ENCODE measurements at places on chromosomes 7 and 10.

- peaks cover 5% of the 10 kb centered on the region for H3K4me1 ChIP-seq
- H3K27me3 ChIP-seq, result no peaks in the 10 kb centered on the region
- H3K36me3 ChIP-seq, result no peaks in the 10 kb centered on the region
- DNase-seq, result no peak
- no peak overlapping the region for H3K4me3 ChIP-seq
- H3K27ac ChIP-seq, result no peak overlapping the region
Measured at GRCh38 chr10:80266513-80266863, 23.0 kb downstream of the MAT1A start.

- no peaks in the 10 kb centered on the region for H3K36me3 ChIP-seq
- no peak for DNase-seq
- H3K4me3 ChIP-seq, result no peak overlapping the region
- H3K4me1 ChIP-seq, result no peaks in the 10 kb centered on the region
- H3K27ac ChIP-seq, result no peak overlapping the region
- H3K27me3 ChIP-seq, result no peaks in the 10 kb centered on the region
Measured at GRCh38 chr10:10677479-10677878, 340.2 kb upstream of the CELF2 start.

- no peaks in the 10 kb centered on the region for H3K36me3 ChIP-seq
- H3K27ac ChIP-seq, result no peak overlapping the region
- peaks cover 15% of the 10 kb centered on the region for H3K4me1 ChIP-seq
- no peak for DNase-seq
Measured at GRCh38 chr10:101749047-101750016, 26.6 kb downstream of the FGF8 start.

DNA sequence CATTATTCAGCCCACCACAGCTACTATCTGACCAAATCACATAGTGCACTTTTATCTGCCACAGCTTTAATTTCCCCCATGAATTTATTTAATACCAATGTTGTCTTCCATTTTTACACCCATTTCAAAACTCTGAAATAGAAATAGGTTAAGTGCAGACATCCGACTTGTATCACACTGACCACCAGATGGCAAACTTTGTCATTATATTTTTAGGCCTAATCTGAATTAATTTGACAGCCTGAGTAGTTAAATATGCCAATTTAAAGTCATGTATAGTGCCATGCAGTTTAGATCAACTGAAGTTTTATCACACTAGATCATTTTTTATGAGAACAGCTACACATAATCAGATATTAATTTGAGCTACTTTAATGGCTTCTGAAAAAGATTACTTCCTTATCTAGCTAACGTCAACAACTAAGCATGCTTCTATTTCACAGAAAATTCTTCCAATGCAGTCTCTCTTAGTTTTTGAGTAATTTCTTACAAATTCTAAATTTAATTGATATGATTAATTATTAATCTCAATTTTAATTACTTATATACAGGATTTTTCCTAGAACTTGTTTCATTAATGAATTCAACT lies 566.4 kb downstream of the GFRA1 start:
- DNase-seq, result no peak
- H3K27me3 ChIP-seq, result no peaks in the 10 kb centered on the region
- no peaks in the 10 kb centered on the region for H3K36me3 ChIP-seq
- H3K4me1 ChIP-seq, result peaks cover 5% of the 10 kb centered on the region
- H3K4me3 ChIP-seq, result no peak overlapping the region
